ENCODE measurements at places on chromosomes 6 and 20.

DNA sequence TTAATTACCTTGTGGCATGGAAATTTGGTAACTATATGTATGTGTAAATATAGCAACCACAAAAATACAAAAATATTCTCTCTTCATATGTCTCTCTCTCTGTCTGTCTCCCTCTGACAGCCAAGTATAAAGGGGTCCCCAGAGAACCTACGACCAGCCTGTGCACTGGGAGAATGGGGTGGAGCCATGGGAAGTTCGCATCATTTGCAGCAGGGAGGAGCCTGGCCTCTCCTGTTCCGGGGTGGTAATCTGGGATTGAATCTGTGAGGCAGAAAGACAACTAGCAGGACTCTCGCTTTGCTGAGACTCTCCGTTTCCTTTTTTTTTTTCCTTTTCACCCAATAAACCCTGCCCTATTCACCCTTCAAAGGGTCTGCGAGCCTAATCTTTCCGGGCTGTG lies 1109.1 kb downstream of the HACE1 start:
- DNase-seq, result no peak

DNA sequence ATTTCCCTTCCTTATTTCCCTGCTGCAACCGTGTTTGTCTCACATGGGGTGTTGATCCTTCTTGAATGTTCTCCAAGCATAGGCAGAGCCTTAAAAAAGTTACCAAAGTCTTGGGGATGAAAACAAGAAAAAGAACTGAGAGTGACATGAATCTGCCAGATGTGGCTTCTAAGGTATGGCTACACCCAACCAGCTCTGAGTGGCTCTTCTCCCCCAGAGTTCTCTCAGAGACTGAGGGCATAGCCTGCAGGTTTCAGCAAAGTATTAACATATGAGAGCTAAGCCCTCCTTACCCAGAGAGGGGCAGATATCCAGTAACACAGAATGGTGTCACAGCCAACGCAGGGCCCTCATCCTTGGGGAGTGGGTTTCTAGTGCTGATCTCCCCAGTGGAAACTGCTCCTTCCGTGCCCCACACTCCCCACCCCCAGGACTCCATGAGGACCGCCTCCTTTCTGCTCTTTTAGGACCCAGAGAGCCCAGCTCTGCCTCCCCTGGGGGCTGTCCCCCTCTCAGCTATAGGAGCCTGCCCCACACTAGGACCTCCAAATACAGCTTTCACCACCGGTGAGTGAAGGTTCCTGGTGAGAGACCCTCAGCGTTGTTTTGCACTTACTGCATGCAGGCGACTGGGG lies 23.3 kb upstream of the SGK2 start:
- DNase-seq, result no peak

GRCh38 chr6:102571236-102571908 lies 1177.9 kb downstream of the GRIK2 start:
- no peak for DNase-seq

GRCh38 chr6:144824018-144824417 lies 538.9 kb downstream of the UTRN start:
- DNase-seq, result no peak
